Neural crest cell (in vitro differentiated cells): ENCODE measurements at places on chromosomes 3 and 15. TPM values are rescaled to one million over a fixed set of nuclear protein-coding genes. Genes with fewer than 3 reads are reported as not detected.

Gene RTP4
- total RNA-seq, result not detected in 2 replicates

Gene KNG1
- total RNA-seq, result not detected in 2 replicates

Gene TM6SF1
- 0.16 and 0.25 TPM in 2 replicates for total RNA-seq

Gene CD276
- total RNA-seq, result 184 and 199 TPM in 2 replicates

Gene RPL22L1
- total RNA-seq, result 89.6 and 89.7 TPM in 2 replicates

Gene POLQ
- 16.9 and 17.8 TPM in 2 replicates for total RNA-seq

Gene LMLN
- 9.6 and 10.1 TPM in 2 replicates for total RNA-seq
